ENCODE measurements at places on chromosomes 1 and 21.

DNA sequence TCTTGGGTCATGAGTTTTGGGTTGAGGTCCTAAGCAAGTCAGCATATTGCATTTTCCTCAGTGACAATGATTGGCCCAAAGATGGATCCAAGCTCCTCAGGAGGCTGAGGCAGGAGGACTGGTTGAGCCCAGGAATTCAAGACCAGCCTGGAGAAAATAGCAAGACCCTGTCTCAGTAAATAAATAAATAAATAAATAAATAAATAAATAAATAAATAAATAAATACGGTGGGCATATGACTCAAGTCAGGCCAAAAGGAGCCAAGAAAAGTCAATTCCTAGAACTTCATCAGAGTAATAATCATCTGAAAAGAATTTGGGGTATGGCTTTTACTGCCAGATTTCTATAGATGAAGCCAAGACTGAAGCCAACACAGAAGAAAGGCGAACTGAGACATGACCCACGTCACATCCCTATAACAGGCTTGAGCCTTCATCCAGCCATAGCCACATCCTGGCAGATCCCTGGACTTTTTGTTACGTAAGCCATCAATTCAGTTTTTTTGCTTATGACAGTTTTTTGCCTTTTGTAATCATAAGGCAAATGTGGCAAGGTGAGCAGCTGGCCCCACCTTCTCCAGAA is 88.5 kb upstream of the NFASC start:
- peak; percentile 76 for DNase-seq

DNA sequence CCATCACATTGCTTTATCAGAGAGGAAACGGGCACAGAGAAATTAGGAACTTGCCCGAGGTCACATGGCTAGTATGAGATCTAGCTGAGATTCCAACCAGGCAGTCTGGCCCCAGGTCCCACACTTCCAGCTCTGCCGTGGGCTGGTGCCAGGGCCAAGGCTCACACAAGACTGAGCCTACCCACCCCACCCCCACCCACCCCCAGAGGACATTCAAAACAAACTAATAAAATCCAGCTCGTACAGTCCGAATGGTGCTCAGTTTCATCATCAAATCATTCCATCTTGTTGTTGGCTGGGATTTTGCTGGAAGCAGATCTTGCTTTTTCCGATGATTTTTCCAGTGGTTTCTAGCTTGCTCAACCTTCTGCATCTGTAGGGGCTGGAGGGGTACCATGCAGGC is 27.9 kb downstream of the MATN1 start:
- DNase-seq = no peak

- DNase-seq = peak; percentile 78
Measured at GRCh38 chr1:51622455-51622913, 5.6 kb downstream of the OSBPL9 start.

- no peak for DNase-seq
Measured at GRCh38 chr1:8472668-8473067, 154.8 kb downstream of the SLC45A1 start.

DNA sequence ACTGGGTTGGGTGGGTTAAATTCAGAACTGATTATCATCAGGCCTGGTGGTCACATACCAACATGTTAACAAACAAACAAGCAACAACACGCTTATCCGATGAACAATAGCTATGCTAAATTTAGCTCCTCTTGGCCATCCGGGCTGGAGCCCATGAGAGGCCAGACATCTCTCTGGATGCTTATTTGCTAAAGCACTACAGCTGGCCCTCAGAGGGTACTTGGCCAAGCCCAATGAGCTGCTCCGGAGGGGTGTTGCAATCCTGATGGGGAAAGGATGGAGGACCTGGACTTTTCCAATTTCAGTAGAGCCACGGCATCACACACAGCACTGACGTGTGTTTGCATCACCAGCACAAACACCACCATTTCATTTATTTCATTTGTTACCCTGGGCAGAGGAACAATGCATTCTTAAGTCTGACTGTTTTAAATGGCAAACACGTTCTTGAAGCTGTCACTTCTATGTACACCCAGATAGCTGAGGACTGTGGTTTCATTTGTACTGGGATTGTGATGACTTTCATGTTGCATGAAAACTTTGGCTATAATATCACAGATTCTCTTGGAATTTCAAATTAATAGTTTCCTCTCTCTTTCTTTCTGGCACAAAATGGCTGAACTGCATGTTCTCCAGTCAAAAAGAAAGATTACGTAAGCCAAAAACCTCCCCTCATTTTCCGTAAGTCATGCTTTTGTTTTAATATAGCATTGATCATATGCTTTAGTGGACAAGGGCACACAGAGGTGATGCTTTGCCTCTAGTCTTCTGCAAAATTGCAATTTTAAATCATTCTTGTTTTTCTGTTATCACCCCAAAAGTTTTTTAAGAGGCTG is 359.8 kb upstream of the KAZN start:
- DNase-seq = no peak

DNA sequence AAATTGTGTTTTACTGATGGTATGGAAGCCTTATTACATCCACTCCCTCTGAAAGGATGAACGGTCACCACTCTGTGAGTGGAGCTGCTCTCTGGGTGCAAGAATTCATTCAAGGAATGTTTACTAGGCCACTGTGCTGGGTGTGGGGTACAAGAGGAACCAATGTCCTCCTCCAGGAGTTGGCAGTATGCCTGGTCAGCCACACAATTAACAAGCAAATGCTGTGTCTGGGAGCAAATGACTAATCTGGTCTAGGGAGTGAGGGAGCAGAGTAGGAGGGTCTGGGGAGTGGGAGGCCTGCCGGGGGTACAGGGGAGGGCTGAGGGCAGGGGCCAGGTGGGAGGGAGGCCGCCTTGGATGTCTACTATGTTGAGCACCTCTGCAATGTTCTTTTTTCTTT is 27.2 kb upstream of the TDRD10 start:
- DNase-seq = peak; percentile 91

- no peak for DNase-seq
Measured at GRCh38 chr21:32976791-32977190, 48.9 kb upstream of the OLIG2 start.

DNA sequence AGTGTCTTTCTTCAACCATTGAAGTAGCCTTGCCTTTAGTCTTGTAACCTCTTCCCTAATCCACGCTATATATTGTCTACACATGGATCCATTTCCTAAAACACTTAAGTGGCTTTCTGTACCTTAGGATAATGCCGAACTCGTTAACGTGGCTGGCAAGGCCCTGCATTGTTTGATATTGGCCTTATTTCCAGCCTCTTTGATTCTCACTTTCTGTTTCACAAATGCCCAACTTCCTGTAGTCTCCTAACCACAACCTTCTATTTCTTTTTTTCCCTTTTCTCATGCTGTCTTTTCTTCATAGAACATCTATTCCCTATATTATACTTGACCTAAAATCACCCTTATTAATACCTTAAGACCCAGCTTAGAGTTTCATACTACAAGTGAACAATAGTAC is 536.0 kb downstream of the LMO4 start:
- no peak for DNase-seq

DNA sequence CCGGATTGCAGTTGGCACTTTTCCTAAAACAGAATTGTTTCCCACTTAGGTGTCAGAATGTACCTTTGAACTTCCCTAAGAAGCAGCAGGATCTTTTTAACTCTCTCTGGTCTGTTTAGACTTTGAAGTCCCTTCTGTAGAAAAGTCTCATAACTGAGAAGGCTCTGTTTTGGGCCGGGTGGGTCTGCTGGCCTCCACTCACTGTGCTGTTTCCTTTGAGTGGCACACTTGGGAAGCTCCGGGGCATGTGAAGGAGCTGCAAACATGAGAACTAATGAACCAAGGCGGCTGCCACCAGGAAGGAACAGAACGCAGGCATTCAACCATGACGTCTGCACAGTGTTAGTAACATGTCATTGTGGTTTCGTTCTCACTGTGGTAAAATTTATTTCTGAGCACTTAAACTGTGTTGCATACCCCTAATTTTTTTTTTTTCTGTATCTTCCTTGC is 19.5 kb upstream of the NCMAP start:
- DNase-seq = peak; percentile 65

GRCh38 chr21:28590026-28590425 is 402.7 kb downstream of the LTN1 start:
- DNase-seq = no peak

DNA sequence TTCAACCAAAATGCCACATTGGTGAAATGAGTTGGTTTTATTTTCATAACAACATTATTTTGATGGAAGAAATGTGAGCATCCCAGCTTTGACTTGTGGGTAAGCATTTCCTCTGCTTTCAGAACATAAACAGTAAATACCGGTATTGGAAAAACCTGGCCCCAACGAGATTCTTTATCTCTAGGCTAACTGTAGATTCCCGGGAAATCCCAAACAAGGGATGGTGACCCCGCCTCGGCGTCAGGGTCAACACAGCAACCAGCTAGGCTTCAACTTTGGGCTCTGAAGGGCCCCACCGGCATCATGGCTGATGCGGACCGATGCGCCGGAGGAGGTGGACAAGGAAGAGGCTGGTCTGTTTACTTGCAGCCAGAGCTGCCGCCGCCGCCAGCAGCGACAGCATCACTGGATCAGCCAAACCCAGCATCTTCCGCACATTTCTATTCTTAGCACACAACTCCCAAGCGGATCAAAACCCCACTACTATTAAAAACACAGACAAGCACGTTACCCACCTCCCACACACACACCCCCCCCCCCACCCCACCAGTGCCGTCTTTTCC is 1.1 kb downstream of the AKT3 start:
- DNase-seq = peak; percentile 60

DNA sequence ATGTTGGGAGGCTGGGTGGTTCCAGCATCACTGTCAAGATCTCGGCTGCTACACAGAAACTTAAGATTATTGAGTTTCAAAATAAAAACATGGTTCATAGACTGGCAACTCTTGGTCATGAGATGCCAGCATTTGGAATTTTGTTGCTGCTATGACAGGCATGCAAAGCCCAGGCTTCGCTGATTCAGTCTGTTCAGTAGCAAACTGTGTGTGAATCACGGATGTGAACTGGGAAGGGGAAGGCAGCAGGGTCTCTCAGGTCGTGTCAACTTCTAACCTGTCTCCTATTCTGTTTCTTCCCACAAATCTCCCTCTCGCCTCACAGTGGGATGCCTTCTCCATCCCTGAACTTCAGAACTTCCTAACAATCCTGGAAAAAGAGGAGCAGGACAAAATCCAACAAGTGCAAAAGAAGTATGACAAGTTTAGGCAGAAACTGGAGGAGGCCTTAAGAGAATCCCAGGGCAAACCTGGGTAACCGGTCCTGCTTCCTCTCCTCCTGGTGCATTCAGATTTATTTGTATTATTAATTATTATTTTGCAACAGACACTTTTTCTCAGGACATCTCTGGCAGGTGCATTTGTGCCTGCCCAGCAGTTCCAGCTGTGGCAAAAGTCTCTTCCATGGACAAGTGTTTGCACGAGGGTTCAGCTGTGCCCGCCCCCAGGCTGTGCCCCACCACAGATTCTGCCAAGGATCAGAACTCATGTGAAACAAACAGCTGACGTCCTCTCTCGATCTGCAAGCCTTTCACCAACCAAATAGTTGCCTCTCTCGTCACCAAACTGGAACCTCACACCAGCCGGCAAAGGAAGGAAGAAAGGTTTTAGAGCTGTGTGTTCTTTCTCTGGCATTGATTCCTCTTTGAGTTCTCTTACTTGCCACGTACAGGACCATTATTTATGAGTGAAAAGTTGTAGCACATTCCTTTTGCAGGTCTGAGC is 25.5 kb downstream of the EIF2D start:
- DNase-seq = no peak

- no peak for DNase-seq
Measured at GRCh38 chr1:175701590-175701989, 41.8 kb downstream of the TNR start.

- no peak for DNase-seq
Measured at GRCh38 chr21:36835383-36835795, 131.1 kb downstream of the HLCS start.

DNA sequence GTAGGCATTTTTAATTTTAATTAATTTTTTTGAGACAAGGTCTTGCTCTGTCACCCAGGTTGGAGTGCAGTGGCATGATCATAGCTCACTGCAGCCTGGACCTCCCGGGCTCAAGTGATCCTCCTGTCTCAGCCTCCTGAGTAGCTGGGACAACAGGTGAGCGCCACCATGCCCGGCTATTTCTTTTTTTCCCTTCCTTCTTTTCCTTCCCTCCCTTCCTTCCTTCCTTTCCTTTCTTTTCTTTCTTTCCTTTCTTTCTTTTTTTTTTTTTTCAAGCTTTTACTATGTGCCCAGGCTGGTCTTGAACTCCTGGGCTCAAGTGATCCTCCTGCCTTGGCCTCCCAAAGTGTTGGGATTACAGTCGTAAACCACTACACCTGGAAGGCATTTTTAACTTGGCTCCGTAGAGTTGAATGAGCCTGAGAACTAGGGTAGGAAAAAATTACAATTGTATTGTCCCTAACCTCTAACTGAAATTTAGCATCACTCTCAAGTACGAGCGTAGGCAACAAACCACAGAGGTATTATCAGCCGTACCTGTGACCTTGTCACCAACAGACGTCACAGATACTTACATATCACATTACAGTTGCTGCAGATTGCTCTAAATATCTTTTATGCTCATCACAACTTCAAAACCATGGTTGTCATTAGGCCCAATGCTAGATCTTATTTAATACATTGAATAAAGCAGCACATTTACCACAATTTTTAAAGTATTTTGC is 8.0 kb downstream of the RUNX3 start:
- DNase-seq = no peak

GRCh38 chr1:217193151-217193550 is 437.7 kb downstream of the GPATCH2 start:
- DNase-seq = no peak

GRCh38 chr1:161952607-161953172 is 71.0 kb downstream of the OLFML2B start:
- no peak for DNase-seq

GRCh38 chr1:167904652-167905130 is 9.2 kb downstream of the ADCY10 start:
- peak; percentile 74 for DNase-seq

DNA sequence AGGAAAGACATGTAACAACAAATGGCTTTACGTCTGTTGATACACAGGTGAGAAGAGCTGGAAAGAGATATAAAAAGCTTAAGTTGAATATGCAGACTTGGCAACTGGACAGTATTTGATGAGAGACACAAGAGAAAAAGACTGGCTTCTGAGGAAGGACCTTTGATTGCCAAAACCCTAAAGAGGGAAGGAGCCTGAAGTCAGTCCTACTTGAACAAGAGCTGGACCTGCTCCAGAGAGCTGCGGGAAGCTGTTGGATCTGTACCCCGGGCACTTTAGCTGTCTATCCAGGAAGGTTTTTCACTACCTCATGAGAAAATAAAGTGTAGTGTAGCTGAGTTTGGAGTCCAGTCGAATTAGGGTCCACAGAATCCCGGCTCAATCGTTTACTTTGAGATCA is 25.3 kb upstream of the LRRC8B start:
- DNase-seq = peak; percentile 8

- DNase-seq = no peak
Measured at GRCh38 chr1:22896184-22896583, 76.5 kb downstream of the LACTBL1 start.

DNA sequence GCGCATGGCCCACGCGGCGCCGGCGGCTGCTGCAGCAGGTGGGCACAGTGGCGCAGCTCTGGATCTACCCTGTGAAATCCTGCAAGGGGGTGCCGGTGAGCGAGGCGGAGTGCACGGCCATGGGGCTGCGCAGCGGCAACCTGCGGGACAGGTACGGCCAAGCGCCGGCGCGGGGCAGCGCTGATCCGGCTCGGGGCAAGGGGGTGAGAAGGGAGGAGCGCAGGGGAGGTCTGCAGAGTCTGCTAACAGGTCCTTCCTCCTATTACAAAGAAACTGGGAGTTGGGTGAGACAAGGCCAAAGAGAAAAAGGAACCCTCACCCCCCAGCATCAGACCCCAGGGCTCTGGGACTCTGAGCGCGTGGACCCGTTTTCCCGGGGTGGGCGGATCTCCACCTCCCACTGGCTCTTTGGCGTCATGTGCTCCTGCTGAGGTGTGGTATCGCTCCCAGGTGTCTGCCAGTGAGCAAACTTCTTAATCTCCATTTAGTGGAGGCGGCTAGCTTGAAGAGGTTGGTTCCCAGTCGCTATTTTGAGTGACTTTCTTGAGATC is 431 bp downstream of the MTARC1 start:
- DNase-seq = no peak

All from astrocyte (in vitro differentiated cells and primary cell).